ENCODE measurements at places on chromosomes 11 and 22. TPM values are rescaled to one million over a fixed set of nuclear protein-coding genes. Genes with fewer than 3 reads are reported as not detected.

DNA sequence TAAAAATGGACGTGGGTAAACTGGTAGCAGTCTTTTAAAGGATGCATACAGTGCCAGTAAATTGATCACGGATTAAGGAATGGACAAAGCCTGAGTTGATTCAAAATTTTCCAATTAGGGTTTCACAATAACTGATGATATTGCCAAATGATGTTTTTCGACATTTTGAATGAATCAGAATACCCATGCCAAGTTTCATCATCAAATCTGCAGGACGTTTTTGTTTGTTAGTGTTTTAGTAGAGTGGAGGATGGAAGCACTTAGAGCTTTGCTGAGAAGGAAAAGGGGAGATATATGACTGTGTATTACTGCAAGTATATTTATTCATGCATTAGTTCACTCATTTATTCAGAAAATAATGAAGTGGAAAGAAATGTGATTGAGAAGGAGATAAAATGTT is 78.3 kb downstream of the SLC17A6 start:
- no peaks in the 10 kb centered on the region for H3K36me3 ChIP-seq
- DNase-seq = no peak
- H3K27ac ChIP-seq = no peak overlapping the region
- H3K4me3 ChIP-seq = no peak overlapping the region
- H3K27me3 ChIP-seq = no peaks in the 10 kb centered on the region

DNA sequence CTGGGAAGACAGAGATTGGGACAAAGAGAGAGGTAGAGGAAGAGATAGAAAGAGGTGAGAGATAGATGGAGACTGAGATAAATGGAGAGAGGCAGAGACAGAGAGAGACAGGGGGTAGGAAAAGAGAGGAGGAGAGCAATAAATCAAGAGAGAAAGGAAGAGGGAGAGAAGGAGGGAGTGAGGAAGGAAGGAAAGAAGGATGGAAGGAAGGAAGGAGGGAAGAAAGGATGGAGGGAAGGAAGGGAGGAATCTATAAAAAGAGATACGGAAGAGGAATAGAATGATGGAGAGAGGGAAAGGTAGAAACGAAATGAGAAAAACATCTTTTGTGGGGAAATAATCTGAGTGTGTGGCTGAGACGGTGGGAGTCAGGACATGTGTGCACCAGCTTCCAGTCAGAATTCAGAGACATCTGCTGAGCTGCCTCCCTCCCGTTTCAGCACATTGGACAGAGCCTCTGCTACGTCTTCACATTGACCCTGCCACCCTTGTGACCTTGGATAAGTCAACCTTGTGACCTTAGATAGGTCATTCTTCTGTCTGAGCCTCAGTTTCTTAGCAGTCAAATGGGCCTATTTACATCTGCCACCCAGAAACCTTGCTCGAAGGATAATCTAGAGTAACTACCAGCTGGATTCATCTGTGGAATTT is 417.8 kb downstream of the MIAT start:
- no peak for DNase-seq
- H3K27me3 ChIP-seq = peaks cover 68% of the 10 kb centered on the region
- H3K27ac ChIP-seq = no peak overlapping the region

DNA sequence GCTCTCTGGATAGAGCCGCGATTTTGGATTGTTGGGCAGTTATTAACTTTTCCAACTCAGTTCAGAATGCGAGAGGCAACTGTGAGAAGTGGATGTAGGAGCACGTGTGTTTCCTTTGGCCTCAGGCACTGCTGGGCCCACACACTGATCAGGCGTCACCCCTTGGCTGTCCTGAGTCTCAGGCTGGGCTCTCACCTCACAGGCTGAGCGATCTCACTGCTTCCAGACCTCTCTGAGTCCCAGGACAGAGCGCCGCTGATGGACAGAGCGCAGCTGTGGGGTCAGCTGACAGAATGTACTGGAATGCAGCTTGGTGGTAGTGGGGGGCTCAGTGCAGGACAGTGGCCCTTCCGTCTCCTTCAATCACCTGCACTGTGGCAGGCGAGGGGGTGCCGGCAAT is 516.2 kb downstream of the TBC1D22A start:
- peaks cover 10% of the 10 kb centered on the region for H3K36me3 ChIP-seq
- no peak overlapping the region for H3K4me3 ChIP-seq
- H3K27me3 ChIP-seq = no peaks in the 10 kb centered on the region

GRCh38 chr11:120522736-120523135 is 11.2 kb downstream of the GRIK4 start:
- no peaks in the 10 kb centered on the region for H3K36me3 ChIP-seq
- no peak for DNase-seq
- no peak overlapping the region for H3K27ac ChIP-seq
- H3K4me1 ChIP-seq = peaks cover 7% of the 10 kb centered on the region
- H3K27me3 ChIP-seq = peaks cover 21% of the 10 kb centered on the region
- no peak overlapping the region for H3K4me3 ChIP-seq

- no peaks in the 10 kb centered on the region for H3K27me3 ChIP-seq
- H3K36me3 ChIP-seq = no peaks in the 10 kb centered on the region
- H3K4me3 ChIP-seq = no peak overlapping the region
- peaks cover 9% of the 10 kb centered on the region for H3K4me1 ChIP-seq
These were observed 592.6 kb downstream of the ETS1 start for GRCh38 chr11:127994736-127995135.

DNA sequence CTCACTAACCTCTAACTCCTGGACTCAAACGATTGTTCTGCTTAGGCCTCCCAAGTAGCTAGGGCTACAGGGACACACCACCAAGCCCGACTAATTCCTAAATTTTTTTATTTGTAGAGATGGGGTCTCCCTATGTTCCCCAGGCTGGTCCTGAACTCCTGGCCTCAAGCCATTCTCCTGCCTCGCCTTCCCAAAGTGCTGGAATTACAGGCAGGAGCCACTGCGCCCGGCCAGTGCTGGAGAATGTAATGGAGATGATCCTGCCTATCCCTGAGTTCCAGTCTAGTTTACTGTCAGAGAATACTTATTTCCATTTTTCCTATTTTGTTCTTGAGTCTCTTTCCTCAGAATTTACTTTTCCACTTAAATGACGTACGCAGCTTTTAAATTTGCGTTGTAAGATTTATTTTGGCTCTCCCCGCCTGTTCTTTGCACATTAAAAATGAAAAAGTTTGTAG is at the start of gene CHEK1:
Gene CHEK1 (plus strand): TSS at position 408 of the 458 bp plus-strand sequence. CDS start 1,606 bp downstream, outside the sequence.
- peaks cover 11% of the 10 kb centered on the region for H3K36me3 ChIP-seq
- H3K4me3 ChIP-seq = peak within 1 kb of the TSS; percentile 86
- peak within 1 kb of the TSS; percentile 93 for H3K27ac ChIP-seq
- peaks cover 21% of the 10 kb centered on the region for H3K4me1 ChIP-seq

DNA sequence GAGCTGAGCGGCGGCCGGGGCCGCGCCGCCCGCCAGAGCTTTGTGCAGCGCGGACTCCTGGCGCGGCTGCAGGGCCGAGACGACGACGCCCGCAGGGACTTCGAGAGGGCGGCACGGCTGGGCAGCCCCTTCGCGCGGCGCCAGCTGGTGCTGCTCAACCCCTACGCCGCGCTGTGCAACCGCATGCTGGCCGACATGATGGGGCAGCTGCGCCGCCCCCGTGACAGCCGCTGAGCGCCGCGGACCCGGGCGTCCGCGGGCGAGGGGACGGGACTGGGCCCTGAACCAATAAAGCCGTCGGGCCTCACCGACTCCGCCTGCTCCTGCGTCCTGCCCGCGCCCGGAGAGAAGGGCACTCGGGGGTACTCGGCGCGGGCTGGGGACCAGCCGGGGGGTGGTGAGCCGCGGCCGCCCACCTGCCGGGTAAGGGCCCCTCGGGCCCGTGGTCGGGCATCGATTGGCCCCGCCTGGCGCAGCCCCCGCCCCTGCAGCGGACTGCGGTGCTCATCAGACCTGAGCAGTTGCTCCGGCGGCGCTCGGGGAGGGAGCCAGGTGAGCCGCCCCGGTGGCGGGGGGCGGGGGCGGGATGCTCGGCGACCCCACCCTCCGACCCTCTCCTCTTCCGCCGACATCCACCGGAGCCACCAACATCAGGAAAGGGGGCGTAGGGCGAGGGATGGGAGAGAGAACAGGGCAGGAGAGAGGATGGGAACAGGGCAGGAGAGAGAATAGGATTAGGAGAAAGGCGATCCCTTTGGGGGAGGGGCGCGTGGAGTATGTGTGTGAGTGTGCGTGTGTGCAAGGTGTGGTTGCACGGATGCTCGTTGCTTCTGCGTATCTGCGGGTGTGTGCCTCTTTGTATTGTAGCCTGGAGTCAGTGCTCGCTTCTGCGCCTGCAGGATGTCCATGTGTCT is at the start of gene TMEM25:
Gene TMEM25 (plus strand): TSS at position 510 of the 914 bp plus-strand sequence. CDS start 610 bp downstream, outside the sequence.
- H3K36me3 ChIP-seq = peaks cover 8% of the 10 kb centered on the region
- peaks cover 24% of the 10 kb centered on the region for H3K4me1 ChIP-seq
- H3K4me3 ChIP-seq = peak within 1 kb of the TSS; percentile 93
- peak; percentile 77 for DNase-seq
- peak within 1 kb of the TSS; percentile 94 for H3K27ac ChIP-seq
- no peaks in the 10 kb centered on the region for H3K27me3 ChIP-seq

- no peaks in the 10 kb centered on the region for H3K36me3 ChIP-seq
- no peak for DNase-seq
- no peak overlapping the region for H3K4me3 ChIP-seq
- no peak overlapping the region for H3K27ac ChIP-seq
These were observed 662.5 kb upstream of the TENM4 start for GRCh38 chr11:80103142-80103859.

Gene MMP27
- not detected for total RNA-seq

- no peak for DNase-seq
- H3K4me3 ChIP-seq = no peak overlapping the region
- H3K27me3 ChIP-seq = no peaks in the 10 kb centered on the region
- peaks cover 3% of the 10 kb centered on the region for H3K4me1 ChIP-seq
- no peak overlapping the region for H3K27ac ChIP-seq
These were observed 16.8 kb downstream of the HSPA8 start for GRCh38 chr11:123045101-123045500.

GRCh38 chr22:24536089-24536488 is 18.8 kb downstream of the GUCD1 start:
- H3K4me1 ChIP-seq = peaks cover 11% of the 10 kb centered on the region
- no peak overlapping the region for H3K4me3 ChIP-seq
- peaks cover 8% of the 10 kb centered on the region for H3K36me3 ChIP-seq

GRCh38 chr11:2376751-2377451 is at the start of gene CD81:
Gene CD81 (plus strand): TSS chr11:2377310. CDS start chr11:2377550, 240 bp downstream.
- peak; percentile 75 for DNase-seq
- H3K27me3 ChIP-seq = no peaks in the 10 kb centered on the region
- H3K4me1 ChIP-seq = peaks cover 18% of the 10 kb centered on the region
- peak within 1 kb of the TSS; percentile 94 for H3K27ac ChIP-seq
- H3K36me3 ChIP-seq = peaks cover 4% of the 10 kb centered on the region

GRCh38 chr11:64511966-64512365 is 79.1 kb upstream of the SLC22A12 start:
- DNase-seq = no peak
- H3K4me1 ChIP-seq = no peaks in the 10 kb centered on the region
- no peak overlapping the region for H3K27ac ChIP-seq
- H3K36me3 ChIP-seq = no peaks in the 10 kb centered on the region
- H3K27me3 ChIP-seq = peaks cover 75% of the 10 kb centered on the region

Gene STARD10
- total RNA-seq = 51.1 TPM

Gene ARHGAP20
- total RNA-seq = 8.4 TPM

DNA sequence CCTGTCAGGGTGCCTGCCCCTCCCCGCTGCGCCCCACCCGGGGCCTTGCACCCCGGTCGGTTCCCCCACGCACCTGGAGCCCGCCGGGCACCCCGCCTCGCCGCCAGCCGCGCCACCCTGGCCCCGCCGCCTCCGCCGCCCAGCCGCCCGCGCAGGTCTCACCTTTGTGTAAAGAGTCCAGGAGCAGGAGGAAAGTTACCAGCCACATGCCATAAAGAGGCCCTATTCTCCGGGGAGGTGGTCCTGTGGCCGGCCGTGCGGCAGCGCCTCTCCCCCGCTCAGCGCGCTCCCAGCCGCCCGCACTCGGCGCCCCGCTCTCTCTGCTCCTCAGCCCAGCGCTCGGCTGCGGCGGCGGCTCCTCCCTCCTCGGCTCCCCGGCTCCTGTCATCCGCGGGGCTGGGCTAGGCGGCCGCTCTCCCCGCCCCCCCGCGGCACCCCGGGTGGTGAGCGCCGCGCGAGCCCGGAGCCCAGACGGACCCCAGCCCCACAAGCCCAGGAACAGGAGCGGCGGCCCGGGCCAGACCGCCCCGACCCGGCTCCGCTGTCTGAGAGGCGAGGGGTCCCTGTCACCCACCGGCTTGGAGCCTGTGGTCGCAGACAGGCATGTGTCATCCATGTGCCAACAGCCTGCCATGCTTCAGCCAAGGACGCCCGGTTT is at the start of gene DSCAML1:
Gene DSCAML1 (minus strand): TSS at position 345 of the 658 bp plus-strand sequence. CDS start 137 bp downstream, at position 208.
- peaks cover 18% of the 10 kb centered on the region for H3K4me1 ChIP-seq
- no peak for DNase-seq
- no peak within 1 kb of the TSS for H3K27ac ChIP-seq
- H3K27me3 ChIP-seq = peaks cover 94% of the 10 kb centered on the region

Gene SNX32
- 6.8 TPM for total RNA-seq
